Breast epithelium (tissue), 4 donors: ENCODE measurements at places on chromosomes 13 and 19. TPM values are rescaled to one million over a fixed set of nuclear protein-coding genes. Genes with fewer than 3 reads are reported as not detected.
A peak's percentile ranks its signal among the peaks of the same experiment; 100 is the strongest.

- no peak for DNase-seq
- H3K27ac ChIP-seq, result no peak overlapping the region
- no peaks in the 10 kb centered on the region for H3K4me1 ChIP-seq
- no peak overlapping the region for H3K4me3 ChIP-seq
- no peaks in the 10 kb centered on the region for H3K36me3 ChIP-seq
Measured at GRCh38 chr13:106096661-106097092, 438.8 kb downstream of the EFNB2 start.

DNA sequence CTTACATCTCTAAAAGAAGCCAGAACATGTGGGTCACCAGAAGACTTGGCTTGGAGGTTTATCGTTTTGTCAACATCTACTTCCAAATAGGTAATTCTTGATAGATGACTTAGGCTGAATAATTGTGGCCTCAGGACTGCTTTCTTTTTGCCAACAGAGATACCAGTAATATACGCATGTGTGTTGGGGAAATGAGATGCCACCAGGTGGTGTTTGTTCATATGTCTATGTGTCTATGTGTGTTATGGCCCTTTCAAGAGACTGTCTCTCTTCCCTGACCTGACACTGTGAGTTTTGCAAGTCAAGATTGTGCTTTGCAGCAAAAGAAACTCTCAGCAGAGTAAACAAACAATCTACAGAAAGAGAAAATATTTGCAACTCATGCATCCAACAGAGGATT, 31.6 kb upstream of the METTL21C start:
- no peak for DNase-seq
- H3K27ac ChIP-seq, result no peak overlapping the region
- H3K27me3 ChIP-seq, result no peaks in the 10 kb centered on the region
- no peak overlapping the region for H3K4me3 ChIP-seq
- H3K4me1 ChIP-seq, result no peaks in the 10 kb centered on the region

GRCh38 chr13:43431841-43432240, 354.9 kb downstream of the ENOX1 start:
- H3K4me1 ChIP-seq, result no peaks in the 10 kb centered on the region
- no peaks in the 10 kb centered on the region for H3K36me3 ChIP-seq
- no peak overlapping the region for H3K4me3 ChIP-seq
- H3K27ac ChIP-seq, result no peak overlapping the region
- DNase-seq, result no peak
- H3K27me3 ChIP-seq, result no peaks in the 10 kb centered on the region

DNA sequence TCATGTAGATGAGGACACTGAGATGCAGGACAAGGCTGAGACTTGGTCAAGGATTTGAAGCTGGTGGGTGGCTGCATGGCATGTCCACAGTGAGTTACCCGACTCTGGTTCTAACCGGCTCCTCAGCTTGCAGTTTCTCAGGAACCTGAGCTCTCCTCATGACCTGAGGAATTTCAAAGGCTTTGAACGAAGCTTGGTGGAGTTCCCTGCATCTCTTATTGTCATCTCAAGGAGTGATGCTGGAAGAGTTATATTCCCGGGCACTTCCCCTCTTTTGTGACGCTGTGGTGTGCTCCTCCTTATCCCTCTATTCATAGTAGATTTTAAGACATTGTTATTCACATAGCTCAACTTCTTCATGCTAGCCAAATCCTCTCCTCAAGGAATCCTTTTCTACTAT, 500.1 kb upstream of the HTR2A start:
- DNase-seq, result no peak
- no peaks in the 10 kb centered on the region for H3K27me3 ChIP-seq
- H3K4me1 ChIP-seq, result no peaks in the 10 kb centered on the region
- no peak overlapping the region for H3K4me3 ChIP-seq
- no peak overlapping the region for H3K27ac ChIP-seq
- no peaks in the 10 kb centered on the region for H3K36me3 ChIP-seq

DNA sequence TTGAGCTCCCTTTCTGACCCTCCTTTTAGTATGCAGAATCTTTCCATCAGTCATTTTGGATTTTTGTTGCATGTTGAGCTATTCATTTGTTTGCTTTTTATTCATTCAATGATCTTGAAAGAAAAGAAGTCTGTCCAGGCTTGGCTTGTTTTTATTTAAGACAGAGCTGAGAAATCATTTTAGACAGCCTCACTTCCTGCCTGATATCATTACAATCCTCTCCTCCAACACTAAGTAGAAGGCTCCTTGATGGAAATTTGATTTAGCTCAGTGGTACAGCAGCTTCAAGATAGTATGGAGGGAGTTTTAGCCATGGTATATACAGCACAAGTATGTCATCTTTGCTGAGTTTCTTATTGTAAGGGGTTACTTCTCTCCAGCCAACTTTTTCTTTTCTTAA, 28.4 kb downstream of the MBNL2 start:
- no peaks in the 10 kb centered on the region for H3K36me3 ChIP-seq
- peaks cover 12% of the 10 kb centered on the region for H3K4me1 ChIP-seq
- H3K27me3 ChIP-seq, result no peaks in the 10 kb centered on the region
- H3K27ac ChIP-seq, result peak overlapping the region; percentile 77
- no peak for DNase-seq

GRCh38 chr13:91133941-91134802, 213.3 kb upstream of the MIR17HG start:
- no peaks in the 10 kb centered on the region for H3K27me3 ChIP-seq
- H3K27ac ChIP-seq, result no peak overlapping the region
- H3K36me3 ChIP-seq, result no peaks in the 10 kb centered on the region
- no peak overlapping the region for H3K4me3 ChIP-seq

DNA sequence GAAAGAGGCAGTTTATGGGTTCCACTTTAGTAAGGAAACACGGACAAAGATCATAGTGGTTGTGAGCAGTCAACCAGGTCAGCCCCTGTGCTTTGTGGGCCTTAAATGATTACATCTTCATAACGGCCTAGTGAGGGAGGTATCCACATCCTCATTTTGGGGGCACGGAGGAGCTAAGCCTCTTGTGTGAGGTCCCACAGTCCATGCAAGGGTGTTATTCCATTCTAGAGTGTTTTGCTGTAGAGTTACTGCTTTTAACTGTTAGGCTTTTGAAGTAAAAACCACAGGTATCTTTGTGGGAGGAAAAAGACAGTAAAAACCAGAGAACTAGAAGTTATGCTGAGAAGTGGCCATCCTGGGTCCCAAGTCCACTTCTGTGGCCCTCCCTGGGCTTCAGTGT, 4.0 kb downstream of the NOP53 start:
- DNase-seq, result no peak
- H3K27ac ChIP-seq, result no peak overlapping the region
- no peak overlapping the region for H3K4me3 ChIP-seq
- H3K4me1 ChIP-seq, result no peaks in the 10 kb centered on the region

GRCh38 chr19:42086770-42087550, 11.0 kb downstream of the ZNF574 start:
- H3K27me3 ChIP-seq, result no peaks in the 10 kb centered on the region
- H3K36me3 ChIP-seq, result no peaks in the 10 kb centered on the region
- H3K27ac ChIP-seq, result no peak overlapping the region

Gene CD33
- 2.9 TPM for total RNA-seq

GRCh38 chr13:94322925-94323763, 156.3 kb downstream of the DCT start:
- H3K36me3 ChIP-seq, result no peaks in the 10 kb centered on the region
- H3K27me3 ChIP-seq, result no peaks in the 10 kb centered on the region
- H3K4me3 ChIP-seq, result no peak overlapping the region
- H3K4me1 ChIP-seq, result no peaks in the 10 kb centered on the region
- no peak overlapping the region for H3K27ac ChIP-seq

- no peaks in the 10 kb centered on the region for H3K27me3 ChIP-seq
- DNase-seq, result no peak
- H3K4me3 ChIP-seq, result no peak overlapping the region
- no peaks in the 10 kb centered on the region for H3K36me3 ChIP-seq
Measured at GRCh38 chr13:110471833-110472162, 89.7 kb downstream of the RAB20 start.

- no peak overlapping the region for H3K27ac ChIP-seq
- no peaks in the 10 kb centered on the region for H3K36me3 ChIP-seq
Measured at GRCh38 chr13:84946192-84946591, 853.0 kb downstream of the SLITRK6 start.

- no peak for DNase-seq
- no peak overlapping the region for H3K27ac ChIP-seq
- H3K4me3 ChIP-seq, result no peak overlapping the region
Measured at GRCh38 chr13:107600971-107601370, 614.4 kb downstream of the LIG4 start.

Gene ZNF208
- total RNA-seq, result 57.7 TPM

GRCh38 chr13:44765001-44765471, 188.9 kb upstream of the TSC22D1 start:
- no peak for DNase-seq
- no peaks in the 10 kb centered on the region for H3K27me3 ChIP-seq
- H3K4me3 ChIP-seq, result no peak overlapping the region
- H3K27ac ChIP-seq, result no peak overlapping the region
- no peaks in the 10 kb centered on the region for H3K4me1 ChIP-seq

DNA sequence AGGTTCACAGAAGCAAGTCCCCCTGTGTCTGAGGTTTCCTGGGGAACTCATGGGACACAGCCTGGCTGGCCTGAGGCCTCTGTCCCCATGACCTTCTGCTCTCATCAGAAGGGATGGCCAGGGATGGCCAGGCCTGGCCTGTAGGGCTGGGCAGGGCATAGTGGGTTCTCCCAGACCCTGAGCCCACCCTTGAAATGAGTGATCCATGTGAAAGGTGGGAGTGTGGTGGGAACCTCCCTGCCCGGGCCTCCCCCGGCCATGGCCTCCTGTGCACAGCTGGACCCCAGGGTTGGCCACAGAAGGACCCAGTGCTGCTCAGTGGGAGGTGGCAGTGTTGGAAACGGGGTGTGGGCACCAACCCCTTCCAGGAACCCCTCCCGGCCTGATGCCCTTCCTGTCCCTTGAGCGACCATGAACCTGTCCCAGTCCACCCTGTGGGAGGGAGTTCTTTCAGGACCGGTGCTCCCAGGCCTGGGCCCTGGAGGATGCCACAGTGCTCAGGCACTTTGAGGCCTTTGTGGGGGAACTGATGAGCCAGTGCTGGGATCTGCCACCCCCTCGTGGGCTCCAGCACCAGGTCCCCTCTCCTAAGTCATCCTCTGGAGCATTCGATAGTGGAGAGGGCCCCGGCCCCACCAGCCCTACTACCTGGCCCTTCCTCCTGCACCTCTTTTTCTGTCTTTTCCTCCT, 15.5 kb upstream of the ZNF14 start:
- H3K4me1 ChIP-seq, result no peaks in the 10 kb centered on the region
- no peaks in the 10 kb centered on the region for H3K36me3 ChIP-seq
- DNase-seq, result peak; percentile 15
- H3K27ac ChIP-seq, result no peak overlapping the region
- H3K4me3 ChIP-seq, result no peak overlapping the region
- no peaks in the 10 kb centered on the region for H3K27me3 ChIP-seq

Gene ZNF317
- 14.6 TPM for total RNA-seq

GRCh38 chr13:23861310-23861709, 27.9 kb downstream of the MIPEP start:
- H3K27me3 ChIP-seq, result no peaks in the 10 kb centered on the region
- DNase-seq, result no peak
- H3K27ac ChIP-seq, result no peak overlapping the region
- no peaks in the 10 kb centered on the region for H3K36me3 ChIP-seq
- H3K4me3 ChIP-seq, result no peak overlapping the region

DNA sequence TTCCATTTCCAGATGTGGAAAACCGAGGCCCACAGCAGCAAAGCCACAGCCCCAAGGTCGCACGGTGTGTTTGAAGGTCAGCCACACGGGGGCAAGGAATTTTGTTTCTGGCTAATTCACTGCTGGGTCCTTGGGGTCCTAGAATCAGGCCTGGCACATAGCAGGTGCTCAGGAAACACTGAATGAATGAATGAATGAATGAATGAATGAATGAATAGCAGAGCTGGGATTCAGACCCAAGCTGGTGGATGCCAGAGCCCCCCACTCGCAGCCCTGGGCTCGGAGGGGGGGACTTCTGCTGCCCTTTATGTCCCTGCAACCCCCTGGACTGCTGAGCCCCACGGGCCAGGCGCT, 37.0 kb downstream of the ZNRF4 start:
- no peak overlapping the region for H3K4me3 ChIP-seq
- H3K27ac ChIP-seq, result no peak overlapping the region
- H3K4me1 ChIP-seq, result no peaks in the 10 kb centered on the region

Gene FUT1
- total RNA-seq, result 6.2 TPM

- H3K27me3 ChIP-seq, result no peaks in the 10 kb centered on the region
- no peak for DNase-seq
- no peaks in the 10 kb centered on the region for H3K4me1 ChIP-seq
- no peaks in the 10 kb centered on the region for H3K36me3 ChIP-seq
- no peak overlapping the region for H3K27ac ChIP-seq
- H3K4me3 ChIP-seq, result peak overlapping the region; percentile 19
Measured at GRCh38 chr19:13873834-13874515, 3.0 kb upstream of the NANOS3 start.

Gene UPK1A
- total RNA-seq, result not detected

GRCh38 chr13:25654322-25654721, 282.5 kb downstream of the ATP8A2 start:
- H3K4me3 ChIP-seq, result no peak overlapping the region
- DNase-seq, result no peak
- no peaks in the 10 kb centered on the region for H3K36me3 ChIP-seq
- H3K27ac ChIP-seq, result no peak overlapping the region

DNA sequence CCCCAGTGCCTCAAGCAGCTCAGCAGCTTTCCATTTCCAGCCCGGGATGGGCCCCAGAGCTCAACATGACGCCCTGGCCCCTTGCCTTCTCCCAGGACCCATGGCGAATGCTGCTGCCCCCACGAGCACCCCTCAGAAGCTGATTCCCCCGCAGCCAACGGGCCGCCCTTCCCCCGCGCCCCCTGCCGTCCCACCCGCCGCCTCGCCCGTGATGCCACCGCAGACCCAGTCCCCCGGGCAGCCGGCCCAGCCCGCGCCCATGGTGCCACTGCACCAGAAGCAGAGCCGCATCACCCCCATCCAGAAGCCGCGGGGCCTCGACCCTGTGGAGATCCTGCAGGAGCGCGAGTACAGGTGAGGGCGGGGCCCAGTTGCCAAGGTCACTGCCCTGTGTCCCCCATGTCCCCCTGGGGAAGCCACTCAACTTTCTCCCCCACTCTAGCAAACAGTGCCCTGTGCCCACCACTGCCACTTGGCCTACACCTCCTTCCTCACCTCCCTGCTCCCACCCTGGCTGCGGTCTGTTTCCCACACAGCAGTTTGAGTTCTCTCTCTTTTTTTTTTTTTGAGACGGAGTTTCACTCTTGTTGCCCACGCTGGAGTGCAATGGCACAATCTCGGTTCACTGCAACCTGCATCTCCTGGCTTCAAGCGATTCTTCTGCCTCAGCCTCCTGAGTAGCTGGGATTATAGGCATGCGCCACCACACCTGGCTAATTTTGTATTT, 26.9 kb downstream of the SMARCA4 start:
- no peak for DNase-seq
- no peaks in the 10 kb centered on the region for H3K27me3 ChIP-seq
- H3K27ac ChIP-seq, result no peak overlapping the region
- H3K4me1 ChIP-seq, result no peaks in the 10 kb centered on the region

Gene CEACAM20
- total RNA-seq, result not detected

Gene TNFSF9
- total RNA-seq, result 0.33 TPM

GRCh38 chr13:46172531-46172991, 9.4 kb downstream of the LCP1 start:
- no peaks in the 10 kb centered on the region for H3K4me1 ChIP-seq
- DNase-seq, result no peak
- H3K27me3 ChIP-seq, result no peaks in the 10 kb centered on the region
- H3K27ac ChIP-seq, result no peak overlapping the region
- H3K36me3 ChIP-seq, result no peaks in the 10 kb centered on the region
- H3K4me3 ChIP-seq, result no peak overlapping the region

- no peaks in the 10 kb centered on the region for H3K36me3 ChIP-seq
- H3K4me3 ChIP-seq, result no peak overlapping the region
- no peak for DNase-seq
- H3K27ac ChIP-seq, result no peak overlapping the region
Measured at GRCh38 chr13:26695891-26696311, 64.7 kb downstream of the GPR12 start.

Gene GPR18
- not detected for total RNA-seq
